Ovary (tissue), 10 donors: ENCODE measurements at places on chromosomes 16 and 17.

- DNase-seq, result no peak
Measured at GRCh38 chr17:80428363-80428762, 13.4 kb downstream of the ENDOV start.

GRCh38 chr17:13273806-13274205 lies 256.0 kb upstream of the ELAC2 start:
- no peak for DNase-seq

DNA sequence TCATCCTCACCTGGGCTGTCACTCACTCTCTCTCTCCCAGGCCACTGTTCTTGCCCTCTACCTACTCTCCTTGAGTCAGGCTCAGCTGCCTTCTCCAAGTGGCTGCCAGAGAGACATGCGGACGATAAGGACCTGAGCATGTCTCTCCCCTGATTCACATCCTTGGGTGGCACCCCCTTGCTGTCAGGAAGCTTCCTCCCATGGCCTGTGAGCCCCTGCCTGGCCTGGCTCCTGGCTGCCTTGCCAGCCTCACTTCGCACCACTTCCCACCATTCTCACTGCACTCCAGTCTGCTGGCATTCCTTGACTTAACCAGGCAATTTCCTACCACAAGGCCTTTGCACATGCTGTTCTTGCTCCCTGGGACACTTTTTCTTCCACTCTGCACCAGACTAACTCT lies 2.7 kb upstream of the ALDH3A1 start:
- no peak for DNase-seq

DNA sequence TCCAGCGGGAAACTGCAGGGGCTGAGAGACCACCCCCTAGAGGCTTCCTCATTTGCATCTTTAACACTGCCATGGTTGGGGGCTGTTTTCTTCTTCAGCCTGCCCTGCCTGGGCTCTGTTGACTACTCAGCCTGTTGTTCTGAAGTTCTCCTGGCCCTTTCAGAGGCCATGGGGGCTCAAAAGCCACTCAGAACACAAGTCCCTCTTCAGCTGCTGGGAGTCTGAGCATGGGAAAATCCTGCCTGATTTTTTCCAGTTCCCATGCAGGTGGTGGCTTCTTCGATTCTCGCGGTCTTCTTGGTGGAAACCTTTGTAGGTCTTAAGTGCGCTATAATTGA lies 36.3 kb downstream of the PLCG2 start:
- no peak for DNase-seq

- DNase-seq, result no peak
Measured at GRCh38 chr16:61581417-61582046, 454.7 kb downstream of the CDH8 start.

GRCh38 chr16:73287859-73288405 lies 240.0 kb upstream of the ZFHX3 start:
- DNase-seq, result no peak

- DNase-seq, result no peak
Measured at GRCh38 chr17:64599187-64599676, 62.9 kb downstream of the SMURF2 start.

- no peak for DNase-seq
Measured at GRCh38 chr17:78394209-78394608, 15.8 kb downstream of the PGS1 start.

DNA sequence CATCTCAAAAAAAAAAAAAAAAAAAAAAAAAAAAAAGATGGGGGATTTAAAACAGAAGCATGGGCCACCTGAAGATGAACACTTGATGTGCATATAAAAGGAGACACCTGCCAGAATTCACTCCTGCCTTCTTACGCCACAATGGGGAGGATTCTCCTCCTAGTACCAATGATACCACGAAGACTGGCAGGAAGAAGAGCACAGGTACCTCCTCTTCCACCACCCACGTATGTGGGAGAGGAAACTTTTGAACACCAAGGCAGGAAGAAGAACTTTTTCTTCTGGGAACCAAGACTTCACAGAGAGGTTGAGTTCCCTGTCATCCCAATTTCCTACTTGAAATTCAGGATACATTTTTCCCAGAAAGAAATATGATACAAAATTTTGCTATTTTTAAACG lies 2.7 kb upstream of the MAP2K6 start:
- DNase-seq, result no peak

DNA sequence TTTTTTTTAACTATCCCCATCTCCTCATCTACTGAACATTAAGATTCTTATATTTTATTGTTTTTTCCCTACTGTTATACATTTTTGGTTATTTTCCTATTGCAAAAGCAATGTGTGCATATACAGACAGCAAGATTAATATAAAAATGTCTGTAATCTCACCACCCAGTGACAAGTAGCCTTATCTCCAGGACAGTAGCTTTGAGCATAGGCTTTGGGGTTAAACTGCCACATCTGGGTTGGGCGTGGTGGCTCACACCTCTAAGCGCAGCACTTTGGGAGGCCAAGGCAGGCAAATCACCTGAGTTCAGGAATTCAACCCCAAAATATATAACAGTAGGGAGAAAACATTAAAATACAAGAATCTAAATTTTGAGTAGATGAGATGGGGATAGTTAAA lies 27.4 kb upstream of the SSTR2 start:
- DNase-seq, result no peak

GRCh38 chr17:39921323-39921722 lies 2.9 kb upstream of the GSDMB start:
- no peak for DNase-seq

DNA sequence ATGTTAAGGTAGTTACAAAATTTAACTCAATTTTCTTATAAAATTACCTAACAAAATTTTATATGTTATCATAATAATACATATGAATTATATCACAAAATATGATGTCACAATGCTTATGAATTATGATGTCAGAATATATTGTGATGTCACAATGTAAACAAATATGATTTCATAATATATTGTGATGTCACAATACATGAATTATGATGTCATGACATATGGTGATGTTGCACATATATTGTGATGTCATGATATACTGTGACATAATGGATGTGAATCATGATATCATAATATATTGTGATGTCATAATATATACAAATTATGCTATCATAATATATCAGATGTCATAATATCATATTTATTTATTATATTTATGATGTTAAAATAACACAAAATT lies 1879.9 kb downstream of the TP53TG3F start:
- no peak for DNase-seq

DNA sequence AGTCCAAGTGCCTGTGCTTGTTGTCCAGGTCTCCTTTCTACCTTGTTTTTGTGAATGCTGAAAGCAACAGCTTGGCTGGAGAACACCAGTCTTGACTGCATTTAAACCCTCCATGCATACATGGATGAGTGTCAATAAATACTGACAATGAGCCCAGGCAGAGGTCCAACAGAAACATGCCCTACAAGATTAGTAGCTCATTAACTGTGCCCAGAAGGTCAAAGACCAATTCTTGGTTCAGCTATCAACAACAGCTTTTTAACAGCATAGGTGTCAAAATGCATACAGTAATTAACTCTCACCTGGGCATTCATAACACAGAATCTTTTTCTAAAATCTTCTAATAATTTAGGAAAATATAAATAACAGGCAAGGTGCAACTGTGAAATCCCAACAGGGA lies 63.2 kb downstream of the N4BP1 start:
- no peak for DNase-seq

DNA sequence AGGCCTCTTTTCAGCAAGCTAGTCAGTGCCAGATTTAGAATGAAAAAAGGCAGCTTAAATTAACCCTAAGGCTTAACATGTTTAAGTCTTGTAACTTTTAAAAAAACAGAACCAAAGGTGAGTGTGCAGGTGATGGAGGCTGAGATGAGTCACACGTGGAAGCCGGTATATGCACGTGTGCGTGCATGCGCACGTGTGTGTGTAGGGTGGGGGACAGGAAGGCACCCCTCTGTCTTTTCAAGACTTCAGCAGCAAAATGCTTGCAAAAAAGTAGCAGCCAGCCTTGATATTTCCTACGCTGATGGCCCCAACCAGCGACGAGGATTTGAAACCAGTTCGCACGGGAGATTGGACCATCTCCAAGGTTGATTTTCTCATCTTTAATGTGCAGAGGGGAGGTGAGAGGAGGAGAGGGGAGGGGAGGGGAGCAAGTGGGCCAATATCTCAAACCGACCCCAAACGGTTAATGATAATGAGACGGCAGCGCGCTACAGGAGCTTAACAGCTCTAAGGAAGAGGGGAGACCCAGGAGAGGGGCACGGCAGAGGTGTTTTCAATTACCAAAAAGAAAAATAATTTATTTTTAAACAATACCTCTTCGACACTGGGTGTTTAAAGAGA lies 154.7 kb downstream of the ZNF423 start:
- peak; percentile 42 for DNase-seq

DNA sequence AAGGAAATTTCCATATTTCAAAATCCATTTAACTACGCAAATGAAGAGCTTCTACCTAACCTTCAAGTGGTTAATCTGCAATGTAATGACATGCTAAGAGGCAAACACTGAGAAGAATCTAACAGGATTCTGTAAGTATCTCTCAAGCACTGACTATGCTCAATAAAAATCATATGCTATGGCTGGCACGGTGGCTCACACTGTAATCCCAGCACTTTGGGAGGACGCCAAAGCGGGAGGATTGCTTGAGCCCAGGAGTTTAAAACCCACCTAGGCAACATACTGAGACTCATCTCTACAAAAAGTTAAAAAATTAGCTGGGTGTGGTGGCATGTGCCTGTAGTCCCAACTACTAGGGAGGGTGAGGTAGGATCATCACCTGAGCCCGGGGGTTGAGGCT lies 32.7 kb downstream of the GNA13 start:
- DNase-seq, result no peak

GRCh38 chr16:83630979-83631378 lies 176.8 kb upstream of the HSBP1 start:
- DNase-seq, result no peak

DNA sequence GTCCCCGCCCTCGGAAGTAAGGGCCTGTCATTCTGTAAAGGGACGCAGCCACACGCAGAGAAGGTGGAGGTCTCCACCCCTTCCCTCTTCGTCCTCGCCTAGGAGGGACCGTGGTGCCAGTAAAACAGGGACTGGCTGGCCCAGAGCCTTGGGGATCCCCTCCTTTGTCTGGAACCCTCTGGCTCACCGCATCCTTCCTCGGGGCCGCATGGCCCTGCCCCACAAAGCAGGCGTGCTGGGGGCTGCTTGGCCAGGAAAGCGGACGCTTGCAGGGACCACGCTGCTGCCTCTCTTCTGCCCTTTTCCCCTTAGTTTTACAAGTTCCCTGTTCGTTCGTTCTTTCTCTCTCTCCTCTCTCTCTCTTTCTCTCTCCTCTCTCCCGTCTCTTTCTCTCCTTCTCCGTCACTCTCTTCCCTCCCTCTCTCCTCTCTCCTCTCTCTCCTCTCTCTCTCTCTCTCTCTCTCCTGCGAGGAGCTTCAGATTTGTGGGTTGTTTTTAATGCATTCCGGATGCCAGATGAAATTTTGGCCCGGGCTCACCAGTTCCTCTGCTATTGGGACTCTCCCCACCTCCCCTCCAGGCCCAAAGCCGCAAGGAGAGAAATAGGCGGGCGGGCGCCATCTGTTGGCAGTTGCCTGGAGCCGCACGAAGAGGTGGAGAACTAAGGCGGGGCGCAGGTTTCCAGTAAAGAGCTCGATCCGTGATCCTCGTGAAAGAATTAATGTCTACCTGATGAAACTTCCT lies 35.1 kb upstream of the CDRT4 start:
- DNase-seq, result peak; percentile 93
